Foreskin keratinocyte (primary cell): ENCODE measurements at places on chromosomes 7 and 10. TPM values are rescaled to one million over a fixed set of nuclear protein-coding genes. Genes with fewer than 3 reads are reported as not detected.

- DNase-seq = no peak
Observed at GRCh38 chr10:17256627-17257026, 28.6 kb downstream of the VIM start.

- no peak for DNase-seq
Observed at GRCh38 chr7:37831244-37831643, 17.2 kb upstream of the NME8 start.

The TMEM130 gene
- polyA plus RNA-seq = not detected in 2 replicates

GRCh38 chr7:121000081-121000983 lies 11.8 kb downstream of the CPED1 start:
- DNase-seq = no peak

The CTBP2 gene
- polyA plus RNA-seq = 41.7 and 48.4 TPM in 2 replicates

The COMTD1 gene
- 30.3 and 34.1 TPM in 2 replicates for polyA plus RNA-seq

The CYCS gene
- polyA plus RNA-seq = 183 and 230 TPM in 2 replicates

- no peak for DNase-seq
Observed at GRCh38 chr7:2275101-2275500, 33.1 kb downstream of the NUDT1 start.

DNA sequence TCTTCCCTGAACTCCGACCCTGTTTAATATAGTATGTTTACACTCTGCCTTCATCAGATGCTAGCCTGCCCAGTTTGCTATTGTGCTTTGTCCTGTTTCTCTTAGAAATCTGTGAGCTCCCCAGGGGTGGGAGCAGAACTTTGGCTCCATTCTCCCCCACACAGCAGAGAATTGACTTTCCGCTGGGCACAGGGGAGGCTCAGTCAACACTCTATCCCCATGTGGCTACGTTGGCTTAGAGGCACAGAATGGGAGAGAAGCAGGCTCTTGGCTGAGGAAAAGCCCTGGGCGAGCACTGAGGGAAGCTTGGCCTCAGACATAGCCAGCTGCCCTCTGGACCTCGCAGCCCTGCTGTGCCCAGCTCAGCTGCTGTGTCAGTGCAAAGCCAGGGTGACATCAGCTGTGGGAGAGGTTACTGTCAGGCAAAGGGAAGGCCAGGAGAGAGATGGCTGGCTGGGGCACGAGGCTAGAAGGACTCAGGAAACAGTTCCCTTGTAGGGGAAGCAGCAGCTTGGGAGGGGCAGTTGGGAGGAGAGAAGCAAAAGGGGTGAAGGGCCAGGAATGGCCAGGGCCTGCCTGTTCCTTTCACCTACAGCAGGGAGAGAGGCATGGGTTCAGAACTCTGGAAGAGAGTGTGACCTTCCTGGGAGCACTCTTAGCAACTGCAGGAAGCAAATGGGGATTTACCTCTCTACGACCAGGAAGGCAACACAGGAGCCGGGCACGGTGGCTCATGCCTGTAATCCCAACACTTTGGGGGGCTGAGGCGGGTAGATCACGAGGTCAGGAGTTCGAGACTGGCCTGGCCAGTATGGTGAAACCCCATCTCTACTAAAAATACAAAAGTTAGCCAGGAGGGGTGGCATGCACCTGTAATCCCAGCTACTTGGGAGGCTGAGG lies 5.8 kb upstream of the SCD start:
- no peak for DNase-seq

DNA sequence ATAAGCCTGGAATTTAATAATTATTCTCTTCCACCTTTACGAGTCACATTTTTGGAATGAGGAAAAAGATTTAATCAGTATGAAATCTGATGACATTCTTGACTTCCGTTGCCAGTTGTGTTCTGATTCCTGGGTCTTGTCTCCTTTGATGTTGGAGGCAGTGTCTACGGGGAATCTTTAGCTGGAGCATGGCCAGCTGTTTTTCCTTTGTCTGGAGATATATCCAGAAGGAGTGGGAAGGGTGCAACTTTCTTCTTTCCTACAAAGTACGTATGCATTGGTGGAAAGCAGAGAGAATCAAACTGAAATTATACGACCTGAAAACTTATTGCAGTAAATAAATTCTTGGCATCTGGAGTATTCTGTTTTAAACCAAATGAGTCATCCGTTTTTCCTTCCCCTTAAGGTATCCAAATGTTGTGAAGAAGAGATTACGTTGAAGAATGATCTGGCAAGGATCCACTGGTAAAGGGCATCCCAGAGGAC lies 6.9 kb upstream of the GNG11 start:
- DNase-seq = peak; percentile 59

DNA sequence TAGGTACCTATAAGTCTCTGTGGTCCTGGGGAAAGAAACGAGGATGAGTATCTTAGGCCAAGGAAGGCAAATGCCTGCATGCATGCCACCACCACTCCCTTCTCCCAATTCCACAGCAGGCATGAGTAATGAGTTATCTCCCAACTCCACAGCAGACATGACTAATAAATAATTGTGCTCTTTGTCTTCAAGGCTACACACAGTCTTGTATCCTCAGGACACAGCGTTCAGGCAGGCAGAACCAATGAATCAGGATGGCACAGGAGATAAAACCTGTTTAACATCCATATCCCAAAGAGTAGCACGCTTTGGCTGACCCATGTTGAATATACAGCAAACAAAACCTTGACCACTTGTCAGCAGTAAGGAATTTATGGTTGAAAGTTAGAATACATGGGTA lies 229.7 kb upstream of the NFE2L3 start:
- peak; percentile 97 for DNase-seq

- DNase-seq = peak; percentile 64
Observed at GRCh38 chr7:48611993-48612392, 312.4 kb upstream of the CDC14C start.

The CNPY1 gene
- not detected in 2 replicates for polyA plus RNA-seq

- DNase-seq = no peak
Observed at GRCh38 chr7:73586911-73587310, 8.5 kb upstream of the TBL2 start.

DNA sequence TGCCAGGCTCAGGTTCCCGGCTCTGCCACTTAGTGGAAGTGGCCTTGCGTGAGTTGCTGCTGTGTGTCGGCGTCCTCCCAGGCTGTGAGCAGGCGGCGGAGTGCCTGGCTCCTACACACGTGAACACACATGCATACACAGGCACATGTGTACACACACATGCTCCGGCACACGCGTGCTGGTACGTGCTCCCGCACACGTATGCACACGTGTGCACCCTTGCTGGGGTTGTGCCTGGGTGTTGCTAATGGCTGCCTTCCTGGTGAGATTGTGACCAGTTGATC lies 107.6 kb downstream of the INPP5A start:
- no peak for DNase-seq

GRCh38 chr10:78959217-78959923 lies 109.4 kb upstream of the ZMIZ1 start:
- DNase-seq = no peak

The IGF2BP3 gene
- polyA plus RNA-seq = 10.1 and 10.3 TPM in 2 replicates

The LCOR gene
- 1.8 and 2.4 TPM in 2 replicates for polyA plus RNA-seq

The SPDYE2B gene
- not detected in 2 replicates for polyA plus RNA-seq

DNA sequence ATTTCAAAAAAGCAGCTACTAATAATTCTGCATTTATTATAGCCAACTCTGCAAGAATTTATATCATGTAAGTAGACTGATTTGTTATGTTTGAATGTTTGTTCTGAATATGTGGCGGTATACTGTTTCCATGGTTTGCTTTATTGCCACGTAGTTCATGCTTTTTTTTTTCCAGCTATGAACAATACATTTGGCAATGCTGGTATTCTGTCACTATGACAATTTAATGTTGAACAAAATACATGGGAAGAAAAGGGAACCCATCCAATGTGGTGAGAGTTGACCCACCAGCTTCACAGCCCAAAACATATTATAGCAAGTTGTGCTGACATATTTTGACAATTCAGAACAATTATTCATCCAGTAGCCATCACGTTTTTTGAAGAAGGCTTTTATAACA lies 145.6 kb downstream of the CCDC71L start:
- DNase-seq = no peak

DNA sequence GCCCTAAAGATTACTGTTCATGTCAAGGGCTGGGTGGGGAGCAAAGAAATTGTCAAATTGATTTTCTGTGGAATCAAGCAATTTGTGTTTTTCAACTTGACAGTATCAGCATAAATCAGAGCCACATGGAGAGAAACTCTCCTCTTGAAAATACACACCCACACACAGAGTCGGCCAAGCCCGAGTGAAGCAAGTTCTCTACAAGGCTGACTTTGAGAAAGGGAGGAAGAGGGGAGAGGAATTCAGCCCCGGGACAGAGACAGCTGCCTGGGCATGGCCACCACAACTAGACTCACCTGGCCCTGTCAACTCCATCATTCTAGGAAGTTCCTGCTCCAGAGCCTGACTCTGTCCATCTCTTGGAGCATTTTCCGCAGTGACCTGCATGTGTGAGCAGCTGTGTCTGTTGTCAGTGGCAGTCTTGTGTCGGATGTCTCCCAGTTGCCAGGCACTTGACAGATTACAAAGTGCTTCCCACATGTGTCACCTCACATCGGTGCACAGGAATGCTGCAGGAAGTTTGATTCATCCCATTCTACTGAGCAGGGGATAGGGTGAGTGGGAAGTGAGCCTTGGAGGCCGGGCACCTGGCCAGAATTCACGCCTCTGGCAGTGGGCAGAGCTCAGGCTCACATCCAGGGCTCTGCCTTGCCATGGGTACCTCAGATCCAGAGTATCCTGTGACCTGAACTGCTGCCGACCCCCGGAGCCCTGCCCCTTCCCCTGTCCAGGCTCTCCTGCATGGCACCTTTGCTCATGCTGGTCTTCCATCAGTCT lies 37.9 kb downstream of the ADAM12 start:
- peak; percentile 83 for DNase-seq

DNA sequence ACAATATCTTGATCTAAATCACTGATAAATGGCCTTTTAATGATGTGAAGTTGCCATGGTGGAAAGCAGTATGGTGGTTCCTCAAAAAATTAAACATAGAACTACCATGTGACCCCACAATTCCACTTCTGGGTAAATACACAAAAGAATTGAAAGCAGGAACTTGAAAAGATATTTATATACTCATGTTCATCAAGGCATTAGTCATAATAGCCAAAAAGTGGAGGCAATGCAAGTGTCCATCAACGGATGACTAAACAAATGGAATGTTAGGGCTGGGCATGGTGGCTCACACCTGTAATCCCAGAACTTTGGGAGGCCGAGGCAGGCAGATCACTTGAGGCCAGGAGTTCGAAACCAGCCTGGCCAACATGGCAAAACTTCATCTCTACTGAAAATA lies 2.0 kb upstream of the DNAJC12 start:
- DNase-seq = peak; percentile 27

DNA sequence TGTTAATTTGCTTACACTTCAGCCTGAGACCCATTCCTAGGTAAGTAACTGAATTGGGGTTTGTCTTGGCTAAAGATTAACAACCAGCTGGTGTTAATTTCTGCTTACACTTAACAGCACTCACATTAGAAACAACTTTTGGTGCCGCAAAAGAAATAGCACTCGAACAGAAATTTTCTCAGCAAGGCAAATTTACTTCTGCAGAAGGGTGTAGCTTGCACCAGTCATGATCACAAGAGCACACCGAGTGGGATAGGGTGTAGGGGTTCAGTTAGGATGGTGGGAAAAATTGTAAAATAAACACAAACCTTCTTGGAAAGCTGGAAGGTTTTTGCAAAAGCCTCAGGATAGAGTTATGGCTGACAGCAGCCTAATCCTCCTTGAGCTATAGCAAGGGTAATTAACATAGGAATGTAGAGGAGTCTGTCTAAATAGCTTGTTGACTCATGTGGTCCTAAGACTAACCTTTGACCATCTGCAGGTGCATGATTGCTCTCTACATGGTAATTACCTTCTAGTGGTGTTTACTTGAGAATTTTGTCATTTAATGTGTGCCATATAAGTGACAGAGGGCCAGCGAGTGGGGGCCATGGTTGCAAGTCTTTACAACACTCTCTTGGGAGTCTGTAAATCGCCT lies 67.8 kb upstream of the CDK13 start:
- no peak for DNase-seq

GRCh38 chr7:50679218-50680007 lies 103.3 kb downstream of the GRB10 start:
- peak; percentile 12 for DNase-seq

The FZD8 gene
- 4.1 and 4.8 TPM in 2 replicates for polyA plus RNA-seq

DNA sequence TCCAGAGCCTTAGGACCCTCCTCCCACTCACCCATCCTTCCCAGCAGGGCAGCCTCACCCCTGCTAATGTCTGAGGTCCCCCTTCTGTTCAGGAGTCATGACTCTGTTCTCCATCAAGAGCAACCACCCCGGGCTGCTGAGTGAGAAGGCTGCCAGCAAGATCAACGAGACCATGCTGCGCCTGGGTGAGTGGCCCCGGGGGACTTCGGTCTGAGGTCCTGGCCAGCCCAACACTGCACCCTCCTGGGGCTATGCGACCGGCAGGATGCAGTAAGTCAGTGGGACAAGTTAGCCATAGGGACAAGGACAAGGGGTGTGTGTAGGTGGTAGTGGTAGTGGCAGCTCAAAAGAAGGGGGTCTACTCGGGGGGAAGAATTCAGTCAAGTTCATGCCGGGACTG lies 16.2 kb upstream of the AHCYL2 start:
- DNase-seq = no peak

- no peak for DNase-seq
Observed at GRCh38 chr7:158979635-158980351, 123.4 kb downstream of the DYNC2I1 start.

The OR13A1 gene
- not detected in 2 replicates for polyA plus RNA-seq

DNA sequence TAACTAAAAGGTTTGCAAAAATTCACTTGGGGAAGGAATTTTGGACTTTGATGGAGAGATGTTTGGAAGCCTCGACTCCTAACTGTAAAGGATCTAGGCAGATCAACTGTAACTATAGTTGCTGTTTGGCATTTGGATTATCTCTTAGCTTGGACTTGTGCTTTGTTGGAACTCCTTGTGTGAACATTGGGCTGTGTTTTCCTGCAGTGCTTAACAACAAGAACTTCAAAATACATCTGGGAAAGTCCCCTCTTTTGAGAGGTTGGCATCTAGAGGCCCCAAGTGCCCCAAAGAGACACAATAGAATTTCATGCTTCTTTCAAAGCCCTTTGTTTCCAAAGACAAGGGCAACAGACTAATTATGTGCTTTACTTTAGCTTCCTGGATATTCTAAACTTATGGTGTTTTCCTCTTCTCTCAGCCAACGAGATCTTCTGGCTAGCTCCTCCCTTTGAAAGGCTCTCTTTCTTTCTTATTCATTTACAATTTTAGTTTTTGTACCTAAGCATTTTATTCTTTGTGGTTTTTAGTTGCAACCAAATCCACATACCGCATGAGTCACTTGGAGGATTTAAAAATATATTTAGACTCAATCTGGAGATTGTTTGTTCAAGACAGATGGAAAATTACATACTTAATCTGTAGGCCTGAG lies 11.6 kb downstream of the ABCA13 start:
- no peak for DNase-seq
